ENCODE measurements at places on chromosomes 5 and 9. TPM values are rescaled to one million over a fixed set of nuclear protein-coding genes. Genes with fewer than 3 reads are reported as not detected.
A peak's percentile ranks its signal among the peaks of the same experiment; 100 is the strongest.

Gene DND1
- not detected for total RNA-seq

- DNase-seq: peak; percentile 43
Observed at GRCh38 chr9:133103183-133103986, 17.7 kb downstream of the RALGDS start.

DNA sequence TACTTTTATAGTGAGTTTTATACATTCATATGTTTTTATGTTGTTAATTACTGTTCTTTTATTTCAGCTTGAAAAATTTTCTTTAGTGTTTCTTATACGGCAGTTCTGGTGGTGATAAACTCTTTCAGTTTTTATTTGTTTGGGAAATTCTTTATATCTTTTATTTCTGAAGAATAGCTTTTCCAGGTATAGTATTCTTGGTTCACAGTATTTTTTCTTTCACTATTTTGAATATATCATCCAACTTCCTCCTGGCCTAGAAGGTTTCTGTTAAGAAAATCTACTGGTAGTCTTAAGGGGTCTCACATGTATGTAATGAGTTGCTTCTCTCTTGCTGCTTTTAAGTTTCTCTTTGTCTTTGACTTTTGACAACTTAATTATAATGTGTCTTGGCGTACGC, 79.4 kb downstream of the NXNL2 start:
- DNase-seq: no peak

DNA sequence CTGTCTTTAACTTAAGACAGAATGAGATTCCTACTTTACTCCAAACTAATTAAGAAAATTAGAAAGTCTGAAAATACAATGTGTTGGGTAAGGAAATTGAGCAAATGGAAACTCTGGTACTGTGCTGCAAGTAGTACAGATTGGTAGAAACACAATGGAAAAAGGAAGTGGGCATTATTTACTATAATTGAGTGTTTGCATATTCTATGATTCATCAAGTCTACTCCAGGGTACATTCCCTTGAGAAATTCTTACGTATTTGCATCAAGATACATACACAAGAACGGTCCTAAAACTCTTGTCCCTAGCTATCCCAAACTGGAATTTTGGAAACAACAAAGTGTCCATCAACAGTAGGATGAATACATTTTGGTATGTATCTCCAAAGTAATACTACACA, 123.5 kb upstream of the TARS1 start:
- peak; percentile 47 for DNase-seq

GRCh38 chr5:131272724-131273123, 8.9 kb downstream of the CDC42SE2 start:
- no peak for DNase-seq

Gene SLC34A1
- total RNA-seq: not detected

DNA sequence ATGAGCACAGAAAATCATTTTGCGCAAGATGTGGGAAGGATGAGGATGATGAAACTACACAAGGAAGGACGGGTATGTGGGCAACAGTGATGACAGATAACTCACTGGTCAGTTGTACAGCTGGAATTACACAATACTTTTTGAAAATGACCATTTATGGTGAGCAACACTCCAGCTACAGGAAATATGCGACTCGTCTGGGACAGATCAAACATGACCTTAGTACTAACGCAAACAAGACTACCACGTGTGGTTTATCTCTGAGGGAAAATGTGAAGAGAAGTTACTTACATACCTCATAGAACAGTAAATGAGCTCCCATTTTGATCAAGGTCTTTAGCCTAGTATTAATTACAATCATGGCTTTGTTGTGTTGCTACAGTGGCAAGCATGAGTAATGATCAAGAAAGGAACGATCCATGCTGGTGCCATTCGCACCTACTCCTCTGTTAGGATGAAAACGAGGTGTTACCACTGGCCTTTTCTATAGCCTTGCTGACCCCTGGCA, 456.9 kb downstream of the BNC2 start:
- DNase-seq: peak; percentile 100

- DNase-seq: no peak
Observed at GRCh38 chr5:90881626-90882150, 323.1 kb downstream of the ADGRV1 start.

DNA sequence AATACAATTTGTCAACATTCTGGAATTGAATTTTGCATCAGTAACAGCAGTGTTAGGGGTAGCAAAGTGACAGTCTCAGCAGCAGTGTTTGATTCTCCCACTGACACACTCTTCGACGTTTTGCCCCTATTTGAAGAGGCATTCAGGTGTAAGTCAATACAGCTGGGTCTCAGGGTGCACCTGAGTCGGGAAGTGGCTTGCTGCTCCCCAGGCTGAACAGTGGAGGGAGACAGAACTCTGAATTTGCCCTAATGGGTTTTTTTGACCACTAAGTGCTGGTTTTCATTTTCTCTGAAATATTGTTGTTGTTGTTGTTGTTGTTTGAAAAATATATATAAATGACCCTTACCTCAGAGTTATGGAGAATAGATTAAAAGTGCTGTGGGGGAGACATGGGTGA, 223.2 kb downstream of the TLR4 start:
- DNase-seq: no peak

GRCh38 chr5:157650991-157651611, 1.1 kb downstream of the SOX30 start:
- no peak for DNase-seq

Gene LCN15
- total RNA-seq: not detected

- peak; percentile 61 for DNase-seq
Observed at GRCh38 chr5:54229041-54229780, 81.2 kb downstream of the ARL15 start.

GRCh38 chr9:88684046-88684445, 149.1 kb downstream of the NXNL2 start:
- DNase-seq: no peak
